ENCODE measurements at places on chromosomes 4 and X. TPM values are rescaled to one million over a fixed set of nuclear protein-coding genes. Genes with fewer than 3 reads are reported as not detected.

DNA sequence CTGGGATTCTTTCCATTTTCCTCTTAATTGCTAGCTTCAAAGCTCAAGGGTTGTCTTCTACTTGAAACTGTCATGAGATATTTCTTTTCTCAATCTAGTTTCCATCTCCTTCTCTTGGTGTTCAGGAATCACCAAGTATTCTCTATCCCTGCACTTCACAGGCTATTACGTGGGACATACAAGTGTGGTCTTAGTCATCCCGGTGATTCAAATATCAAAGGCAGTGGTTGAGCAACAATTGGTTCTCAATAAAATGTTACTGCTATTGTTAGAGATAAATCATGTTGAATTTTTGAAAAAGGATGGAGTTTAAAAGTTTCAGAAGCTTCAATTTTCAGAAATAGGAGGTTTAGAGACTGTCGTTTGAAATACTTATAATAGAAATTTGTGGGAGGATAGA lies 812.9 kb downstream of the FSTL5 start:
- no peak for DNase-seq

DNA sequence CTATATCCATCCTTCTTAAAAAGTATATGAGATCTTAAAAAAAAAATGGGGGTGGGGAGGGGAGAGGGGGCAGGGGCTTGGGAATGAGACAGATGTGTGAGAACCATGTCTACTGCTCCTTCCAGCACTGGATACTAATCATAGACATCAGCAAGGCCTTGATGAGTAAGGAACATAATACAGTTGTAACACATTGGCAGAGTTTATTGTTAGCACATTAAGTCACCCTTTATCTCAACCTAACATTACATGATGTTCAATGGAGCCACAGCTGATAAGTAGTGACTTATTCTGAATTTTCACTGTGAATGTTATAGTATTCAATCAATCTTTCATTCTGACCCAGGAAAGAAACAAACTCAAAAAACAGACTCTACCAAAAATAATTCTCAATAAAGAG lies 47.3 kb upstream of the KCNE5 start:
- peak; percentile 13 for DNase-seq

- no peak for DNase-seq
These were observed 36.5 kb upstream of the CEP135 start for GRCh38 chr4:55912249-55912648.

GRCh38 chr4:189443341-189443740 lies 497.3 kb upstream of the FRG1 start:
- DNase-seq = no peak

GRCh38 chr4:92847026-92847425 lies 543.3 kb downstream of the GRID2 start:
- no peak for DNase-seq

- no peak for DNase-seq
These were observed 117.4 kb downstream of the DIPK2B start for GRCh38 chrX:45083314-45083713.

- peak; percentile 48 for DNase-seq
These were observed 229.8 kb upstream of the SFRP2 start for GRCh38 chr4:154018659-154019058.

GRCh38 chr4:102139932-102140331 lies 205.3 kb downstream of the SLC39A8 start:
- DNase-seq = no peak

DNA sequence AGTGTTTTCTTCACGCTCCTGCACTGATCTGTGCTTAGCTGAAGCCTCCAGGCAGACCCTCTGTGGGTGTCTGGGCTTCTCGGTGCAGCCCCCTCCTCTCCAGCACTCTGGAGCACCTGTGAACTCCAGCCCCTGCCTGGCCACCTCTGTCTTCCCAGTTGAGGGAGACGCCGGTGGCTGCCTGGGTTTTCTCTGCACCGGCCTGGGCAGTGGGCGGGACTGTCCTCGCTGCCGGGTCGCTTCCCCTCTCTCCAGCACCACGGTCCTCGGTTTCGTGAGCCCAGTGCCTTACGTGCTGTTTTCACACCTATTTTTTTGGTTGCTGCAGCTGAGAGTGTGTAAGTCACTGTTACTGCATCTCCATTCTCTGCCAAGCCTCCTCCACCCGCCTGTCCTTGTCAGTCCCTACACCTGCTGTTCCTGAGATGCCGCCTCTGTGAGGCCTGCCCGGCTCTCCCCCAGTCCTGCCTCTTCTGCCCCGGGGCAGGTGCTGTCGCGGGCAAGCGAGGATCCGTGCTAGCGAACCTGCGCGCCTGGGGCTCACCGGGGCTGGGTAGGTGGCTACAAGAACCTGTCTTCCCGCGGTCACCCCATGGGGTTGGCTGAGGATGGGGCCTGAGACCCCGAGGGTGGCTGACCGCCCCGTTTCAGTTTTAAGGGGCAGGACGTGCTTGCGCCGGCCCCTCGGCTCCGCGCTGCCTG lies 2.4 kb upstream of the FGFRL1 start:
- no peak for DNase-seq

GRCh38 chrX:135295944-135296305 lies 13.4 kb upstream of the ETDC start:
- no peak for DNase-seq

DNA sequence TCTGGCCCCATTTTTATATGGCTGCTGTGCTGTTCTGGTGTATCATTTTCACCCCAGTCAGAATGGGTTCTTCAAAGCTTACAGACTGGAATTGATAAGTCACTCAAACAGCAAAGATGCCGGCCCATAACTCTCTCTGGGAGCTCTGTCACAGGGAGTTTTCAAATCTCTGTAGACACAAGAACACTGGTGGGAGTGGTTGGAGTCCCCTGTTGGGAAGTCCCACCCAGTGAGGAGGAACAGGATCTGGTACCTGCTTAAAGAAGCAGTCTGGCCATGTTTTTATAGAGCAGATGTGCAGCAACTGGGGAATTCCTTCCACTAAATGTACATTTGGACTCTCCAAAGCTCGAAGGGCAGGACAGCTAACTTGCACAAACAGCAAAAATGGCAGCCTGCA lies 69.3 kb upstream of the UGT2B7 start:
- no peak for DNase-seq

DNA sequence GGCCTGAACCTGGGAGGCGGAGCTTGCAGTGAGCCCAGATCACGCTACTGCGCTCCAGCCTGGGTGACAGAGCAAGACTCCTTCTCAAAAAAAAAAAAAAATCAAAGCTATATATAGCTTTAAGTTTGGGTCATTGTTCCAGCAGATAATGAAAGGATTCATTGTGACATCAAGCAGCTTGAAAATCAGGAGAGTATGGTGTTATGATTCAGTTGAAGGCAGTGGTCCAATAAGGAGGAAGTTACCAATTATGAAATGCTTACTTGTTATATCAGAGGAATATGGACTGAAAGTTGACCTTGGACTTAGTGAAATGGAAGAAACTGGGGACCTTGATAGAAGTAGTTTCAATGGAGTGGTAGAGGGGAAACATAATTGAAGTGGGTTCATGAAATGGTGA lies 140.4 kb upstream of the MAD2L1 start:
- DNase-seq = no peak

POF1B gene
- 0.12 TPM for total RNA-seq

ARHGAP36 gene
- not detected for total RNA-seq

GRCh38 chr4:154004507-154005170 lies 215.8 kb upstream of the SFRP2 start:
- no peak for DNase-seq

ODAPH gene
- not detected for total RNA-seq

DNA sequence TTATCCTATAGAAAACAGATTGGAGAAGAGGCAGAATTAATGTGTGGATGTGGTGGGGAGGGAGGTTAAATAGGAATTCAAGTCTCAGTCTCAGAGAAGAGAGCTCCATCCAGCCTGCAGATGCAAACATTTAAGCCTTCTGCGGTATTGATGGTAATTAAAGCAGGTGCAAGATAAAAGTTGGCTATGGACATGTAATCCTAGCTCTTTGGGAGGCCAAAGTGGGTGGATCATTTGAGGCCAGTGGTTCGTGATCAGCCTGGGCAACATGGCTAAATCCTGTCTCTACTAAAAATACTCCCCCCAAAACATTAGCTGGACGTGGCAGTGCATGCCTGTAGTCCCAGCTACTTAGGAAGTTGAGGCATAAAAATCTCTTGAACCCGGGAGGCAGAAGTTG lies 332.7 kb downstream of the PABPC4L start:
- DNase-seq = no peak

DNA sequence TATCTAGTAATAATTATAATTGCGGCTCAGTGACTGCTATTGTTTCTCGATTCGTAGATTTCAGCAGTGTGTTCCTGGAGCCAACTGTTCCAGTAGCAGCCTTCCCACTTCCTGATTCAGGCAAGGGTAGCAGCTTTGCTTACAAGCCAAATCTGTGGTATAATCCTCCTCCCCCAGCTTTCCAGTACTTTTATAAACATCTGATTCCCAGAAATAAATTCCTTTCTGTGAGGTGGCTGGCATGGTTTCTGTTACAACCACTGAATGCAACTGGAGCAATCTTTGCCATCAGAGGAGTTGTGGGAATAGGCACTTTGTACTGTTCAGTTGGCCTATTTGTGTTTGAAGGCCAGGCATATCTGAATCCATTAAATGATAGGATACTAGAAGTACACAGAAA lies 80.0 kb downstream of the GLRA3 start:
- DNase-seq = no peak

LYAR gene
- total RNA-seq = 14.8 TPM
